ENCODE measurements at places on chromosomes 3 and 15.
A peak's percentile ranks its signal among the peaks of the same experiment; 100 is the strongest.

DNA sequence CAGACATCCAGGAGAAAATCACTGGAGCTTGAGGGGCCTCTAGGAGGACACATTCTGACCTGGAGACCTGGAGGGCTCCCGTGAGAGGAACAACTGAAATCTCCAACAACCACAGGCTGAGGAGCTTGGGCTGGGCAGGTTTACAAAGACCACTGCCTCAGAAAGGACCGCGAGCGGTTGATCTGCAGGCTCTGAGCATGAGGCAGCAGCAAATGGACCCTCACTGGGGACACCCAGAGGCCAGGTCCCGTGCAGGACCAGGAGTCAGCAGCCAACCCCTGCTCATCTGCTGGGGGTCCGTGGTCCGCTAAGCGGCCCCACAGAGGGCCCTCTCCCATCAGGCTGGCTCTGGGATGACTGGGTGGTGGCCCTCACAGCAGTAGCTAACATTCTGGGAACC lies 10.5 kb upstream of the EPHB3 start:
- no peak for DNase-seq

- no peak for DNase-seq
Observed at GRCh38 chr3:9501226-9501625, 52.4 kb downstream of the LHFPL4 start.

- DNase-seq: no peak
Observed at GRCh38 chr15:33242165-33242564, 47.7 kb upstream of the FMN1 start.

GRCh38 chr15:65646486-65646885 lies 24.7 kb downstream of the SLC24A1 start:
- DNase-seq: no peak

GRCh38 chr15:67120839-67121643 lies 55.6 kb downstream of the SMAD3 start:
- DNase-seq: peak; percentile 62

DNA sequence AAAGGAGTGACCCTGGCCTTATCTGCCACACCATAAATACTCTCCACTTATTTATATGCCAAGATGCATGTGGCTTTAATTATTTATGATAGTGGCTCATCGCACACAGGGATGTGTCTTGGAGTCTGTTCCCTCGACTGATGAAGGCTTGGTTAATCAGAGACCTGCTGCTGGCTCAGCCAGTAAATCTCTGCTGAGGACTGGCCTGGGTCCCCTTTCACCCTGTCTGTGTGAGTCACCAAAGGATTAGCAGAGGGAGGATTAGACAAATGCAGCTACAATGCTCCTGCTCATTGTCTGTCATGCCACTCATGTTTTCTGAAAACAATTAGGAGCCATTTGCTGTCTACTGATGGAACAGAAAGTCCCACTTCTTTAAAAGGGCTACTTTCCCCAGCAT lies 226.8 kb downstream of the NTRK3 start:
- DNase-seq: no peak

GRCh38 chr3:163929069-163929652 lies 1149.1 kb downstream of the SI start:
- no peak for DNase-seq

DNA sequence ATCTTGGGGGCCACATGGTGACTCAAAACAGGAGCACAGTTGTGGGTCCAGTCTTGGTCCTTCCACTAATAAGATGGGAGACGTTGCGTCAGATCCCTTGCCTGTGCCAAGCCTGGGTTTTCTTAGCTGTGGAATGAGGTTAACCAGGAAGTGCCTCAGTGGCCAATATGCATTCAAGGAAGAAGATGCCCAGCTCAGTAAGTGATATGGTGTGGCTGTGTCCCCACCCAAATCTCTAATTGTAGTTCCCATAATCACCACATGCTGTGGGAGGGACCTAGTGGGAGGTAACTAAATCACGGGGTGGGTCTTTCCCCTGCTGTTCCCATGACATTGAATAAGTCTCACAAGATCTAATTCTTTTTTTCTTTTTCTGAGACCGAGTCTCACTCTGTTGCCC lies 6.4 kb downstream of the ALG1L2 start:
- no peak for DNase-seq

GRCh38 chr3:114290911-114291901 lies 2.6 kb upstream of the TIGIT start:
- DNase-seq: peak; percentile 71

DNA sequence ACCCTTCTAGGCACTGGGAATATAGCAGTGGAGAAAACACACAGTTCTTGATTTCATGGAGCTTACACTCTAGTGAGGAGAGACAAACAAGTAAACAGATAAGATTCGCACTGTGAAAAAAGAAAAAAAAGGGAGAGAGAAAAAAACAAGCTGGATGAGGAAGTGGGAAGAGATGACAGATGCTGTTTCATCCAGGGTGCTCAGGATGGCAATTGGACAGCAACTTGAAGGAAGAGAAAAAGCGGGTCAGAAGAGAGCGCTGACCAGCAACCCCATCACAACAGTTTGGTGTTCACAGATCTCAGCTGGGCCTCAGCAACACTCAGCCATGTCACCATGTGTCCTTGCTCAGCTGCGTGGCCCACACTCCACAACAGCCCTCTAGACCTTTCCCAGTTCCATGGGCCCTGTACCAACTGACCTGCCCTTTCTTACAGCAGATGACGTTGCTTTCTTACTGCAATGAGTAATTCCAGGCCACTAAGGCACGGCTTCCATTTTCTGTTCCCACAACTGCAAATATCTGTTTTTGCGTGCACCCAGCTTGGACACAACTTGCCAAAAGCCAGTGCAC lies 230.8 kb downstream of the MEX3B start:
- DNase-seq: no peak

- no peak for DNase-seq
Observed at GRCh38 chr3:16132928-16133327, 41.6 kb upstream of the GALNT15 start.

DNA sequence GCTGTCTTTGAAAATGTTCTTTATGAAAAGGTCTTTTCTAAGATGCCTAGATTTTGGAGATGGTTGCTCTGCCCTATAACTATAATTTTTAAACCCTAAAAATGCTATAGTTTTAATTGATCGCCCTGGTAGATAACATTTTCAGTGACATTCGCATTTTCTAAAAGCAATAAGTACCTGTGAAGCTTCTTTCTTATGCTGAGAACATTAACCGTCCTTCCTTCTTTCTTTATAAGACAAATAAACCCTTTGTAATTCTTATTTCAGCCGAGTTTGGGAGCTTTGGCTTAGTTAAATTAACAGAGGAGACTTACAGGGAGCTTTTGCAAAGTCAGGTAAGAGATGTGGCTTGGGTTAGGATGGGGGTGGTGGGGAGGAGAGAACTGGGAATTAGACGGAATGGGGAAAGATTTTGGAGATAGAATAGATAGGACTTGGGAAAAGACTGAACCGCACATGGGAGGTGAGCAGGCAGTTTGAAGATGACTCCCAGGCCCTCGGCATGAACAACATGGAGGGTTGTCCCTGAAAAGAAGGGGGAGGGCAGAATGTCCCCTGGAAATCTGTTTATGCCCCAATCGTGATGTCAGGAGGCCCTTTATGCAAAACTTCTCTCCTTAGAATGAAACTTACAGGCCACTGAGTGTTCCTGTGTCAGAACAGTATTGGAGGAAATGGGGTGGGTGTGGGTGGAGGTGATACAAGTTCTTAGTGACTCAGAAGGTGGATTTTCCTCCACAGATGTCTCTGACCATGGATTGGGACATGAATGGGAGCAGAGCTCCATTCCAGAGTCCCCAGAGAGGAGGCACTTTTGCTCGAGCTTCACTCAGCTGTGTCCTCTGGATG lies 76.2 kb upstream of the LARS2 start:
- no peak for DNase-seq

DNA sequence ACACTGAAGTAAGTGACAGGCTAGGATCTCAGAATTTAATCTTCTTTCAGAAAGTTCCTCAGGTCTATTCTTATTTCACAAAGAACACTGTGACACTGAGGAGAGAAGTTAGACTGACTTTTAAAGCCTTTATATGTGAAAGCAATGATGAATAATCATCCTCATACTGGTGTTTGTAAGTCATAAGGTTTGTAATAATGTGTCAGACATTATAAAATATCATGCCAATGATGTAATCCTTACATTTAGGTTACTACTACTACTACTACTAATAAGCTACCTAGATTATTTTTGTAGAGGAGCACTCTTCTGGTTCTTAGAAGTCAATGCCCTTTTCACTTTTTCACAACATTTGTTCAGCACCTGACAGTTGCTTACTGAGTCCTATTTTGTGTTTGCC lies 33.4 kb downstream of the FANCD2OS start:
- DNase-seq: no peak

GRCh38 chr3:177499779-177500423 lies 302.6 kb upstream of the TBL1XR1 start:
- DNase-seq: no peak

DNA sequence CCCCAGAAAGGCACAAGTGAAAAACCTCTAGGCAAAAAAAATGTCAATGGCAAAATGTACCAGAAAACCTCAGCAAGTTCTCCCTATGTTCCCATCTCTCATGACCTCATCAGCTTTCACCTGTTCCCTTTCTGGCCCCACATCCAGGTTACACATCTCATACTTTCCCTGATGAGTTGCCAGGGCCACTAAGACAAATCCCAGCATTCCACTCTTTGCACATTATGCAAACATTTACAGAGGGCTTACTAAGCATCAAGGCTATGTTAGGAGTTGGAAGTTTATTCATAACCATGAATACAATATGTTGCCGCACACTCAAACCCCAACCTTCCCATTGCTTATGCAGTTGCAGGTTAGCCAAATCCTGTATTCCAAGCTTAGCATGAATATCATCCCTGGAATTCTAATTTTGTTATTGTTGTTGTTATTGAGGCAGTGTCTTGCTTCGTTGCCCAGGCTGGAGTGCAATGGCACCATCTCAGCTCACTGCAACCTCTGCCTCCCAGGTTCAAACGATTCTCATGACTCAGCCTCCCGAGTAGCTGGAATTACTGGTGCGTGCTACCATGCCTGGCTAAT lies 129.3 kb upstream of the UBE2E2 start:
- DNase-seq: no peak

- DNase-seq: no peak
Observed at GRCh38 chr3:23548706-23549105, 257.0 kb upstream of the UBE2E1 start.

- DNase-seq: no peak
Observed at GRCh38 chr15:65862682-65863081, 6.6 kb upstream of the RAB11A start.

DNA sequence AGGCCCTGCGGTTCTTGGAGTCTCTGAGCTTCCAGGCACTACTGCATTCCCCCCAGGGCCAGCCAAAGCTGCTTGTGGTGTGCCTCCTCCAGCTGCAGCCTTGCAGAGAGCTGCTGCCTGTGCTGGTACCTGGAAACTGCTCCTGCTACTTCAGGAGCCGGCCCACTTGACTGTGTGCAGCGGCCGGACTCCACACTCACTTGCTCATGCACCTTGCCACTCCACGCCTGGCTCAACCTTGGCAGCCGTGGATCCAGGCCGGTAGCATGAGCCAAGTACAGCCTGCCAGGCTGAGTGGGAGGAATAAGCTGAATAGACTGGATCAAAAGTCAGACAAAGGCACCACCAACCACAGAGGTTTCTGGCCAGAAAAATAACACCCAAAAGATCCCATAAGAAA lies 169.7 kb downstream of the TJP1 start:
- no peak for DNase-seq

GRCh38 chr15:67444100-67444499 lies 76.8 kb upstream of the C15orf61 start:
- no peak for DNase-seq

Measured in GM18507 (cell line).